Mesenteric fat pad (tissue), 1 donor: ENCODE measurements at places on chromosomes 5 and 9.

- no peak for DNase-seq
Observed at GRCh38 chr5:68250661-68251298, 35.2 kb downstream of the PIK3R1 start.

DNA sequence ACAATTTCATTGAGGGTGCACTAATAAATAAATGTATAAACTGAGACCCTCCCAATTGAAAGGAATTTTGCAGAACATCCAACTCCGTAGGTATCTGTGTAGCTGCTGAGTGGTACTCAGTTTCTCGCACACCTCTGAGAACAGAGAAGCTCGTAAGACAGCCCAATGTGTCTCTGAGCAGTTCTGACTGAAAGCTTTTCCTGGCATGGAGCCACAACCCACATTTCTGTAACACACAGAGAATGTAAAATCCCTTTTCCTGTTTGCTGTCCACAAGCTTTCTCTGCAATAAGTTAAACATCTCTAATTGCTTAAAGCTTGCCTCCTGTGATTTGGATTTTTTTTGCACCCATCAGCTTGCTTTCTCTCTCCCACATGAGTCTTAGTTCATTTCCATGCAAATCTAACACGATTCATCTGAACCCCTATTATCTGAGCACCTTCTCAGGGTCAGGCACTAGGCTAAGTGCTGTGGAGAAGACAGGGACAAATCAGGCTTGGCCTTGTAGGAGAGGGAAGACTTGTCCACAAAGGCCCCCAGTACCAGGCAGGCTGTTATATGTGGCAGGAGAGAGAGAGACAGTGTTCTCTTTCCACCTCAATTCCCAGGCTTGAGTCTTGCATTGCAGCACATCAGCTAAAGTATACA is 44.2 kb upstream of the COL15A1 start:
- no peak for DNase-seq

- DNase-seq = no peak
Observed at GRCh38 chr5:16502866-16503265, 37.3 kb upstream of the ZNF622 start.

DNA sequence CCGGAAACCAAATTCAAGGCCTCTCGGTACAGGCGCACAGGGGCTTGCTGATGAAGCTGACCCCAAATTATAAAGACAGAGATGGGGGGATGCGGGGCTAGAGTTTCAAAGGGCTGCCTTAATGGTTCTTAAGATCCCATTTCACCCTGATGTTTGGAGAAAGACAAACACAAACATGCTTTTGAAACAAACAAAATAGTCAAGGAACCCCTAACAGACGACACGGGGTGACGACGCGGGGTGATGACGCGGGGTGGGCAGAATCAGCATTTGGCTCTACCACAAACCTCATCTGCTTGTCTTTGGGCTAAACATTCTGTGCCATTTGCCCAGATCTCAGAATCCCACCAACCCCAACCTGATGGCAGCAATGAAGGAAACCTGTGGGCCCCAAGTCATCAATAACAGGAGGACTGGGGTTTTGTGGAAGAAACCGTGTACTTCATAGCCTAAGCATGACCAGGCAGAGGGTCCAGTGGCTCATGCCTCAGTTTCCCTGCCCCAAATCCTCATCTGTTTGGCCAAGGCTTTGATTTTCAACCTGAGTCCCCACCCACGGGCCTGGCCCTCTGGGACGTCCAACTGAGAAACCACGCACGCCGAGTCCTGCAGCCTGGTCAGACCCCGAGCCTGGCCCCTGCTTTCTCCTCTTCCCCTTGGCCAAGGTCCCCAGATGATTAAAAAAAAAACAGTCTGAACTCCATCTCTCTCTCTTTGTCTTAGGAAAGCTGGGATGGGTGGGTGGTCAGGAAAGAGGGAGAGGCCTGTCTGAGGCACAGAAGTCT is 148.5 kb downstream of the COL23A1 start:
- DNase-seq = peak; percentile 73

GRCh38 chr5:89520771-89521170 is 637.8 kb upstream of the MEF2C start:
- no peak for DNase-seq

DNA sequence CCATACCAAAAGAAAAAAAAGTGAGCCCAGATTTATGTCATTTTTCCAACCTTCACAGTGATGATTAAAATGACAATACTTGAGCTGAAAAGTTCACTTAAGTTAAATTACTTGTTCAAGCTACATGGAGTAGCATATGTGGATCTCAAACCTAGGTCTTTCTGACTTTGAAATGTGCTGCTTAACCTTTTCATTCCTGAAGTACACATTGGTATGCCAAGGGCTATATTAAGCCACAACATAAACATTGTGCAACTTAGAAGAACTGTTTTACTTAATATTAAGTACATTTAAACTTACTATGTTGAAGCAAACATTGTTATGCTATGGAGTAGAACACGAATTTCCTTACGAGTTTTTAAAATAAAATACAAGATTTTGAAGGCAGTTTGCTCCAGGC is 105.0 kb downstream of the GIN1 start:
- no peak for DNase-seq

DNA sequence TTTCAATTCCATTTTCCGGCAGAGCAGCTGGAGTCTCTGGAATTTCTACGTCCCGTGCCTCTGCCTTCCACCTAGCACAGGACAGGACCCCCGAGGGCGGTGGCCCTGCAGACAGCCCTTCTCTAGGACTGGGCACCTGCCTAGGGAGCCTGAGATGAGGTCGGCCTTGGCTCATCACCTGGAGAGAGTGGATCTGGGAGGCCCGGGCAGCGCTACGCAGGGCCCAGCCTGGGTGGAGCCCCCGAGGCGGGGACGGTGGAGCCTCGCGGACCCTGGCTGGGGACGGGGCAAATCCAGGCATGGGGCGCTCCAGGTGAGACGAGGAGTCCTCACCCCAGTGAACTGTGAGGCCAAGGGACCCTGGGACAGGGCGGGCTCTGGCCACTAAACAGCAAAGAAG is 114.5 kb downstream of the MTRR start:
- no peak for DNase-seq
